ENCODE measurements at places on chromosomes 16 and 17. TPM values are rescaled to one million over a fixed set of nuclear protein-coding genes. Genes with fewer than 3 reads are reported as not detected.
A peak's percentile ranks its signal among the peaks of the same experiment; 100 is the strongest.

DNA sequence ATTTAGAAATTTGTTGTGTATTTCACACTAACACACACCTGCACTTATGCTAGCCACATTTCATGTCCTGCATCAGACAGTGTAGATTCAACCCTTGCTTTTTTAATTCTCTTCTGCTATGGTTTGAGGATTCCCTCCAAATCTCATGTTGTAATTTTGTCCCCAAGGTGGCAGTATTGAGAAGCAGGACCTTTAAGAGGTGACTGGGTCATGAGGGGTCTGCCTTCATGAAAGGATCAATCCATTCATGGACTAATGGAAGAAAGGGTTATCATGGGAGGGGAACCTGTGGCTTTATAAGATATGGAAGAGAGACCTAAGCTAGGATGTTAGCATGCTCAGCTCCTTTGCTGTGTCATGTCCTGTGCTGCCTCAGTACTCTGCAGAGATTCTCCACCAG is 1032.2 kb downstream of the CDH11 start:
- H3K4me3 ChIP-seq, result no peak overlapping the region
- no peaks in the 10 kb centered on the region for H3K36me3 ChIP-seq
- H3K4me1 ChIP-seq, result no peaks in the 10 kb centered on the region
- no peaks in the 10 kb centered on the region for H3K27me3 ChIP-seq

CMTM2 gene
- total RNA-seq, result not detected

GRCh38 chr16:69150146-69150865 is 17.9 kb downstream of the UTP4 start:
- no peak overlapping the region for H3K4me3 ChIP-seq
- H3K4me1 ChIP-seq, result no peaks in the 10 kb centered on the region
- H3K27ac ChIP-seq, result no peak overlapping the region
- no peaks in the 10 kb centered on the region for H3K27me3 ChIP-seq
- DNase-seq, result peak; percentile 42

DNA sequence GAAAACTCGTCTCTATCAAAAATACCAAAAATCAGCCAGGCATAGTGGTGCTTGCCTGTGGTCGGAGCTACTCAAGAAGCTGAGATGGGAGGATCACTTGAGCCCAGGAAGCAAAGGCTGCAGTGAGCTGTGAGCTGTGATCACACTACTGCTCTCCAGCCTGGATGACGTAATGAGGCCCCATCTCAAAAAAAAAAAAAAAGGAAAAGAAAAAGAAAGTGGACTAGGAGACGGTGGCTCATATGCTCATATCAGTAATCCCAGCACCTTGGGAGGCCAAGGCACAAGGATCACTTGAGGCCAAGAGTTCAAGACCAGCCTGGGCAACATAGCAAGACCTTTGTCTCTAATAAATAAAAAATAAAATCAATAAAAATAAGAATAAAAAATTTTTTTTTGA is 8.8 kb upstream of the SUMO2 start:
- peaks cover 11% of the 10 kb centered on the region for H3K4me1 ChIP-seq
- H3K27me3 ChIP-seq, result no peaks in the 10 kb centered on the region

GRCh38 chr17:2050300-2051060 is 4.4 kb upstream of the HIC1 start:
- H3K4me1 ChIP-seq, result peaks cover 8% of the 10 kb centered on the region
- no peaks in the 10 kb centered on the region for H3K27me3 ChIP-seq
- no peaks in the 10 kb centered on the region for H3K36me3 ChIP-seq
- peak overlapping the region; percentile 70 for H3K27ac ChIP-seq
- DNase-seq, result peak; percentile 83
- H3K4me3 ChIP-seq, result peak overlapping the region; percentile 42

DNA sequence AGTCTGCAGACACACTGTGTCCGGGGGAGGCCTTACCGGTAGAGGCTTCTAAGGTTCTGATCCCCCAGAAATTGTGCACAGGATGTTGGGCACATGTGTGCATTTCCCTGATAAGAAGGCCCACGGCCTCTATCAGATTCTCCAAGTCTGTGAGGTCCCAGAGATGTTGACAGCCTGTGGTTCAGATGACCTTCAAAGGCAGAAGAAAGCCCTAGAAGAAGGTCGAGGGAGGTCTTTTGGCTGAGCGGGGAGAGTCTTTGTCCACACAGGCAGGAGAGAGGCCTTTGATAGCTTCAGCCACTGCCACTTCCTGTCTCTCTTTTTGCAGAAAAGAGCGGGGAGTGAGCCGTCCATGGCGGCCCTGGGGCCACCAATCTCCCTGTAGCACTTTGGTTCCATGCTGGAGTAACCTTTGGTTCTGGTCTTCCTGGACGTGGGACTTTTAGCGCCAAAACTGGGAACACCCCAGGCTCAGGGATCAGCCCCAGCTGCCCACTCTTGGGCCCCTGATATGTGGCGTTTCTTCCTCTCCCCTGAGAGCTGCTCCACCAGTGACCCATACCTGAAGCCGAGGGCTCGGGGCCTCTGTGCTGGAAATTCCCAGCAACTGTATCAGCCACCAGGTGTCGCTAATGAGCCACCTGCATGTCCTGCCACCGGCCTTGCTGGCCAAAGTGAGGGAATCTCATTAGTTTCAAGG is 28.1 kb upstream of the LGALS9 start:
- H3K27ac ChIP-seq, result peak overlapping the region; percentile 92
- H3K4me3 ChIP-seq, result no peak overlapping the region
- H3K4me1 ChIP-seq, result peaks cover 43% of the 10 kb centered on the region
- no peaks in the 10 kb centered on the region for H3K27me3 ChIP-seq
- H3K36me3 ChIP-seq, result peaks cover 74% of the 10 kb centered on the region
- peak; percentile 88 for DNase-seq

DNA sequence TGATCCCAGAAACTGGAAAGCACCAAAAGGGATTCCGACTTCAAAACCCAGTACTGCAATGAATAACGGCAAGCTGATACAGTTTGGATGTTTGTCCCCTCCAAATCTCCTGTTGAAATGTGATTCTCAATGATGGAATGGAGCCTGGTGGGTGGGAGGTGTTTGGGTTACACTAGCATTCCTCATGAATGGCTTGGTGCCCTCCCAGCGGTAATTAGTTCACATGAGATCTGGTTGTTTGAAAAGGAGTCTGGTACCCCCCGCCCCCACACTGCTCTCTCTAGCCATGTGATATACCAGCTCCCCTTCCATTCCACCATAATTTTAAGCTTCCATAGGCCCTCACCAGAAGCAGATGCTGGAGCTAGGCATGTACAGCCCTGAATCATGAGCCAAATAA is 40.1 kb downstream of the RANBP10 start:
- no peak for DNase-seq
- peaks cover 28% of the 10 kb centered on the region for H3K36me3 ChIP-seq
- no peaks in the 10 kb centered on the region for H3K27me3 ChIP-seq
- H3K4me3 ChIP-seq, result no peak overlapping the region
- 0 out of 2 replicates have a peak, but pooled peaks cover 4% of the 10 kb centered on the region for H3K4me1 ChIP-seq
- H3K27ac ChIP-seq, result no peak overlapping the region

DNA sequence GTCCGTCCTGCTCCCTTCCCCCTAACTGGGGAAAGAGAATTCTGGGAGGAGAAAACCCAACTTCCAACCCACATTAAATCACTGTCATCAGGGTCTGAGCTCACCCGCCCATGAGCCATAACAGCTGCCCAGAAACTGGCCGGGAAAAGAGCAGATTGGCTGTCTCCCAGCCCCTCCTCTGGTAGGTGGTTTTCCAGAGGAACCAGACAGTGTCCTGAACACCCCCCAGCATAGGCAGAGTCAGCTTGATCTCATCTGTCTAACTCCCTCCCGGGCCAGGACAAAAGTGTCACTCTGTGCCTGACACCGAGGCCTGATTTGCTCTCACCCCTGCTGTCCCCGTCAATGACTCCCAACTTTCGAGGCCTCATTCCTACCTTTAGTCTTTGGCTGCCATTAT is 197.0 kb downstream of the AXIN2 start:
- H3K4me1 ChIP-seq, result no peaks in the 10 kb centered on the region
- H3K27me3 ChIP-seq, result no peaks in the 10 kb centered on the region
- H3K27ac ChIP-seq, result no peak overlapping the region

DNA sequence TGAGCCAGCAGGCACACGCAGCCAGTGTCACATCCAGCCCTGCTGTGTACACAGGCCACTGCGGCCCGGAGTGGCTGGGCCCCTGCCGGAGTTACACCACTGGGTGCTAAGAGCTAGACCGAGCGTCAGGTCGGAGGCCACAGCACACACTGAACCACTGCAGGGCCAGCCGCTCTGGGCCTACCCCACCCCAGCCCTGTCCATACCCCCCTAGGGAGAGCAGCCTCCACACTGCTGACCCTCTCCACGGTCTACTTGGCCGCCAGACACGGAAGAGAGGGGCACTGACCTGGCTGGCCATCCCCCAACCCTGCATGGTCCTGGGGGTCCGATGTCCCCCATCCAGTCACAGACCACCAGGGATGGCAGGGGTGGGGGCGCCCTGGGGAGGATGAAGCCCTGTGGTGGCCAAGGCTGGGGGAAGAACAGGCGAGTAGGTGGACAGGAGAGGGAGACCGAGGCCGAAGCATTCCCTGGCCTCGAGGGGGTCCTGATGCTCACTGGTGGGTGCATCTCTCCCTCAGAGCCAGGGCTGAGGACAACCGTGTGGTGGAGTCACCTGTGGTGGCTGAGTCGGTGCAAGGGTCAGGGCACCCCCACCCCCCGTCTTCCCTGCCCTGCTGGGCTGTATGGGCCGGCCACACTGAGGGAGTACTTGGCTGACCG is 34.9 kb upstream of the ZC3H18 start:
- peaks cover 35% of the 10 kb centered on the region for H3K36me3 ChIP-seq
- H3K27ac ChIP-seq, result no peak overlapping the region
- peaks cover 23% of the 10 kb centered on the region for H3K27me3 ChIP-seq
- no peak overlapping the region for H3K4me3 ChIP-seq
- no peak for DNase-seq

SDR42E1 gene
- 0.92 TPM for total RNA-seq

DNA sequence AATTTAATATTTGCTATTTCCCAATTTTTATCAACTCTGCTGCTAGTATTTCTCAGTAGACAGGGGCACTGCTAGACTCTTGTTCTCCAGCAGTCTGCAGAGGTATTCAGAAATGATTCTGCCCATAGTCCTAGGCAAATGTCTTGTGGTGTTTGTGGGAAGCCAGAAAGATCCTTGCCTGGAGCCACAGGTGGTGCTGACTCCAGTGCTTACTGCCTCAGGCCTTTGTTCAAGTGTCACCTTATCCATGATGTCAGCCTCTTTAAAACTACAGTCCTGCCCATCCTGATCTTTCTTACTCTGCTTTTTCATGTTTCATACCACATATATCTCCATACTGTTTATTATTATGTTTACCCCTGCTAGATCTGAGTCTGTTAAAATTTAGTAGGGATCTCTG is 26.5 kb downstream of the ZSWIM7 start:
- no peak for DNase-seq
- H3K27ac ChIP-seq, result no peak overlapping the region

ARL4D gene
- total RNA-seq, result 0.53 TPM

GRCh38 chr17:5097101-5097834 is 14.4 kb downstream of the ZNF232 start:
- no peaks in the 10 kb centered on the region for H3K36me3 ChIP-seq
- H3K4me1 ChIP-seq, result no peaks in the 10 kb centered on the region
- H3K27me3 ChIP-seq, result peaks cover 4% of the 10 kb centered on the region
- H3K27ac ChIP-seq, result no peak overlapping the region
- no peak overlapping the region for H3K4me3 ChIP-seq

SLFN14 gene
- 3.2 TPM for total RNA-seq

GRCh38 chr17:72877348-72877747 is 215.1 kb downstream of the SLC39A11 start:
- no peaks in the 10 kb centered on the region for H3K27me3 ChIP-seq
- H3K4me1 ChIP-seq, result no peaks in the 10 kb centered on the region

ZDHHC7 gene
- total RNA-seq, result 45.7 TPM

GRCh38 chr16:13041646-13042290 is 140.4 kb downstream of the SHISA9 start:
- H3K27ac ChIP-seq, result no peak overlapping the region
- H3K27me3 ChIP-seq, result no peaks in the 10 kb centered on the region
- H3K4me1 ChIP-seq, result no peaks in the 10 kb centered on the region
- DNase-seq, result no peak
- no peaks in the 10 kb centered on the region for H3K36me3 ChIP-seq

- H3K4me1 ChIP-seq, result peaks cover 41% of the 10 kb centered on the region
- H3K4me3 ChIP-seq, result no peak overlapping the region
- no peak for DNase-seq
- H3K36me3 ChIP-seq, result peaks cover 39% of the 10 kb centered on the region
Observed at GRCh38 chr17:4840893-4841242, 7.7 kb downstream of the MINK1 start.

GRCh38 chr16:66427871-66428681 is 981 bp downstream of the BEAN1 start:
- H3K27ac ChIP-seq, result no peak overlapping the region
- DNase-seq, result no peak
- H3K27me3 ChIP-seq, result peaks cover 64% of the 10 kb centered on the region

DNA sequence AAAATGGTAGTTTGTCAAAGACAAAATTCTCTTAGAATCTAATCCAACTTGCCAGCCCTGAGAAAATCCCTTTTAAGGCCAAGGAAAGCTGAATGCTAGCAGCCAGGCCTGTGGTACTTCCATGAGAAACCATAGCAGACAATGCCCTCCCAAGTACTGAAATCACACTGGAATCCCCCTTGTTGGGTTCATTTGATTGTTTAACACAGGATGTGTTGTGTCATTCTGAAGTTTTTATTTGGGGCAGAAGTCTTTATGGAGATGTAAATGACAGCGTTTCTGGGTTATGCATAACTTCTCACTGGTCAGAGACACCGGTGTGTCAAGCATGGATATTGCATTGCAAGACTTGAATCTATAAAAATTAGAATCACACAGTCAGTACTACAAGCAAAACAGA is 6.0 kb upstream of the ARL2BP start:
- no peaks in the 10 kb centered on the region for H3K4me1 ChIP-seq
- H3K4me3 ChIP-seq, result no peak overlapping the region
- no peaks in the 10 kb centered on the region for H3K27me3 ChIP-seq
- DNase-seq, result no peak
- H3K36me3 ChIP-seq, result peaks cover 49% of the 10 kb centered on the region

- no peak overlapping the region for H3K27ac ChIP-seq
- no peaks in the 10 kb centered on the region for H3K4me1 ChIP-seq
- no peak overlapping the region for H3K4me3 ChIP-seq
- DNase-seq, result no peak
- no peaks in the 10 kb centered on the region for H3K27me3 ChIP-seq
- H3K36me3 ChIP-seq, result no peaks in the 10 kb centered on the region
Observed at GRCh38 chr16:72474501-72475123, 302.7 kb upstream of the PMFBP1 start.

DNA sequence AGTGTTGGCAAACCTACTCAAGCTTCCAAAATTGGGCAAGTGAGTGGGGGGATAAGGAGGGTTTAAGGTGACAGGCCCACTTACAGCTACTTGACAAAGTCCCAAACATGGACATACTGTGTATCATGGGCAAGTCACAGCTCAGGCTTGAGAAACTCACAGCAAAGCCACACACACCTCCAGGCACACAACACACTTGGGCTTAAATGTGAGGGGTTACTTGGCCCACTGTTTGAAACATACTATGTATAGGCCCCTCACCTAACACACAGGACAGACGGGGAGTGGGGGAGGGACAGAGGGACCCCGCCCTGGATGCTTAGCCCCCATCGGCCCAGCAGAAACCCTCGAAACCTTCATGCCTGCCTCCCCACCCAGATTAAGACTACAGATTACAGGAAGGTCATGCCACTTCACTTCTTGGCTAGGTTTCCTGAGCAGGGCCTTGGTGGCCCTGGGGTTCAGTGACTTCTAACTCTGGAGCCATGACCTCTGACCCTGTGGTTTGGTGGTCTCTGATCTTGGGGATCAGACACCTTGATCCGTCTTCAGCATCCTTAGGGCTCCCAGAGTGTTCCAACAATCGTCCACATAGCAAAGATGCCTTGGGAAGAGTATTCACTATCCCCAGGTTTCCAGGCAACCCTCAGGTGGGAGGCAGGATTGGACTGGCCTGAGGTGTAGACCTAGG is 2.3 kb upstream of the SAMD14 start:
- DNase-seq, result no peak
- no peak overlapping the region for H3K4me3 ChIP-seq
- H3K36me3 ChIP-seq, result peaks cover 29% of the 10 kb centered on the region

ITGB4 gene
- 0.89 TPM for total RNA-seq
